ENCODE measurements at places on chromosomes 5 and 9.

- DNase-seq, result no peak
Observed at GRCh38 chr9:88017096-88017495, 42.8 kb upstream of the CDK20 start.

- peak; percentile 3 for DNase-seq
Observed at GRCh38 chr9:347667-348292, 133.1 kb downstream of the DOCK8 start.

DNA sequence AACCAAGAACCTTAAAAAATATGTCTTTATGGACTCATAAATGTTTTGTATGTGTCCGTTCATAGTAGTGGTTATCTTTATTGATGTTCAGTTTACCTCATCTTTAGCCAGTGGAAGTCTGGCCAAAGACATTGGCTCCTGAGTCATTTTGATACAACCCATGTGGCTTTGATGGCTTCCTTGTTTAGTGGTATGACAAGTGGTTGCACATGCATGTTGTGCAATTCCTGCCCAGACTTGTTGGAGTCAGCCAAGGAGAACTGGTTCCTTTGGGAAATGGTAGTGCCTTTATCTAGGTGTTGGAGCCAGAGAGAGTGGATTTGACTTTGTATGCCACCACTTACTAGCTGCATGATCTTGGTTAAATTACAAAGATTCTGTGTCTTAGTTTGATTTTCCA, 94.3 kb downstream of the RPS23 start:
- no peak for DNase-seq

- DNase-seq, result no peak
Observed at GRCh38 chr9:112311497-112311896, 21.9 kb downstream of the PTBP3 start.

- no peak for DNase-seq
Observed at GRCh38 chr5:174733091-174733690, 8.8 kb downstream of the MSX2 start.

GRCh38 chr9:99561509-99561917, 260.2 kb upstream of the NR4A3 start:
- DNase-seq, result no peak

GRCh38 chr5:157197086-157197485, 16.4 kb downstream of the ITK start:
- DNase-seq, result no peak

DNA sequence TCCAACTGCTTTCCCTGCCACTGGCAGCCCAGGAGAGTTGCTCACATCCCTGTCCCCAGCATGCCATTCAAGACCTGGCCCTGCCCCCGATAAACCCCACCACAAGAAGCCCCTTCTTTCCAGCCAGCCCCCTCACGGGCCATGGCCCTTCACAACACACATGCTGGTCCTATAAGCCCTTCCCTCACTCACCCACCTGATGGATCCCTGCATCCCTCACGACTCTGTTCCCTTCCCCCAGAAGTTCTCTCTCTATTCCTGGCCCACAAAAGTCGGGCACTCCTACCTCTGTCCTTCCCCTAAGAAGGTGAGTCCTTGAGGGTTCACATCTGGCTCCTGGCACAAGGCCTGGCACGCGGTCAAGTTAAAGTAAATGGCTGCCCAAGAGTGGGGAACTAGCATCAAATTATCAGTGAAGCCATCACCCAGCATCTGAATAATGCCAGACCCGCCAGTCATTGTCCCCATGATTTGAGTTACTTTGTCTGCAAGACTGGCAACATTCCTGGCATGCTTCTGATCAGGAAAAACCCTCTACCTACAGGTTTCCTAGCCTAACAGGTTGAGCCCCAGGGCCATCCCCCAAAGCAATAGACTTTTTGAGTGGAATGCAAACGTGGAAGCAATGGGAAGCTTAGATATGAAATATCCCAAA, 65.9 kb downstream of the CRB2 start:
- DNase-seq, result no peak

GRCh38 chr5:19855931-19856330, 132.1 kb downstream of the CDH18 start:
- no peak for DNase-seq

DNA sequence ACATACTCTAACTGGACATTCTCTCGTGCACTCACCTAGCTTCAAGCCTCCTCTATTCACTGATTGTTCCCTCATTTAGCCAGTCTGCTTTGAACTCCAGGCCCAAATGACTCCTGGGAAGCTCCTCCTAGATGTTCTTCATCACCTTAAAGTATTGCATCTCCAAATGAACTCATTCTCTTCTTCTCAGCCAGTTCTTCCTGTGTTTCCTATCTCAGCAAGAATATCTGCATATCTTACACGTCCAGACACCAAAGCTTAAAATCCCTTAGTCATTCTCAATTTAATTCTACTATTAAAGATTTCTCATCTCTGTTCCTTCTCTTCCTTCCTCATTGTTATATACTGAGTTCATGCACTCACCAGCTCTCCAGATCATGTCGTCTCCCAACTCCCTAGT, 118.6 kb upstream of the DAB2 start:
- DNase-seq, result no peak

DNA sequence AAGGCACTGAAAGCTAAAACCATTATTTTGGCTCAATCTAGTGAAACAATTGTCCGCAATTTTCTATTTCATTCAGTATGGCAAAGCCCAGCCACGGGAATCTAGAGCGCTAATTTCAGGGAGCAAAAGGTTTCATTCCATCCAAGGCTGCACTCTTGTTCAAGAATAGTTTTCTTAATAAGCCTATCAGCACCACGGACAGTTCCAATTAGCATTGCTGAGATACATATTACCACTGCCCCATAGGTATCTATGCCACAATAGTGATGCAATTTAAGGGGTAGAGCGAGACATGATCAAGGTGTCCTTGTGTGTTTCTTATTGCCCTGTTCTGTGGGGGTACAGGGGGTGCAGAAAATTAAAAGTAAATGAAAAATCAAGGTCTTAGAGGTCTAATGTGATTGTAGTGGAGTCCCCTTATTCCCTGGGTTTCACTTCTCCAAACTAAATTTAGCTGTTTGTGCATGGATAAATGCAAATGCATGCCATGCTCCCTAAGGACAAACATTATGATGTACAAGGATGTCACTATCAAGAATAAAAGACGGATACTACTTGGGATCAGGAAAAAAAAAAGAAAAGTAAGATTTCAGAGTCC, 45.5 kb downstream of the SPOCK1 start:
- no peak for DNase-seq

GRCh38 chr9:118529624-118530214, 825.5 kb downstream of the TLR4 start:
- no peak for DNase-seq

- no peak for DNase-seq
Observed at GRCh38 chr9:12462861-12463260, 230.3 kb upstream of the TYRP1 start.

DNA sequence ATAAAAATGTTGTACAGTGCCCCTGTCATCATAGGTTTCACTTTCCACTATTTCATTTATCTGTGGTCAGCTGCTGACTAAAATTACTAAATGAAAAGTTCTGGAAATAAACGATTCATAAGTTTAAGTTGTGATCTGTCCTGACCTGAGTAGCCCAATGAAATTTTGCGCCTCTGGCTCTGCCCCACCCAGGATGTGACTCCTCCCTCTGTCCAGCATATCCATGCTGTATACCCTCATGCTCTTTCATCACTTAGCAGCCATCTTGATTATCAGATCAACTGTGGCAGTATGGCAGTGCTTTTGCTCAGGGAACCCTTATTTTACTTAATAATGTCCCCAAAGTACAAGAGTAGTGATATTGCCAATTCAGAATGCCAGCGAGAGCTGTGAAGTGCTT, 97.3 kb downstream of the STARD4 start:
- no peak for DNase-seq

DNA sequence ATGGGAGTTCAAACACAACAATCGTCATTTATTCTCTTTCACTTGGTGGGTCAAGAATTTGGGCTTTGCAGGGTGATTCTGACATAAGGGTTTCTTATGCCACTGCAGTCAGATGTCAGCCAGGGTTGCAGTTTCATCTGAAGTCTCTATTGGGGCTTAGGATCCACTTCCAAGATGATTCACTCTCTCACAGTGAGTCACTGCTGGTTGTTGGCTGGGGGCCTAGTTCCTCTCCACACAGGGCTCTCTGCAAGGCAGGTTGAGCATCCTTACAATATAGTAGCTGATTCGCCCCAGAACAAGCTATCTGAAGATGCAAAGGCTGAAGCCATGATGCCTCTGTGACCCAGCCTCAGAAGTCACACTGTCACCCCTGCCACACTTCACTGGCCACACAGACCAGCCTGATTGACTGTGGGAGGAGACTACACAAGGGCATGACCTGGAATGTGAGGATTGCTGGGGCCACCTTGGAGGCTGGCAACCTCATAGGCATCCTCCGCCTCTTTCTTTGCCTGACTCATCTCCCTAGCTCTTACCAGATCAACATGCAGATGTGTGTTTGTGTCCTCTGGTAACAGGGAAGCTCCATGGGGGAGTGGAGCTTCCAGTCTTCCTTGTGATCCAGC, 4.5 kb upstream of the CARD19 start:
- no peak for DNase-seq

DNA sequence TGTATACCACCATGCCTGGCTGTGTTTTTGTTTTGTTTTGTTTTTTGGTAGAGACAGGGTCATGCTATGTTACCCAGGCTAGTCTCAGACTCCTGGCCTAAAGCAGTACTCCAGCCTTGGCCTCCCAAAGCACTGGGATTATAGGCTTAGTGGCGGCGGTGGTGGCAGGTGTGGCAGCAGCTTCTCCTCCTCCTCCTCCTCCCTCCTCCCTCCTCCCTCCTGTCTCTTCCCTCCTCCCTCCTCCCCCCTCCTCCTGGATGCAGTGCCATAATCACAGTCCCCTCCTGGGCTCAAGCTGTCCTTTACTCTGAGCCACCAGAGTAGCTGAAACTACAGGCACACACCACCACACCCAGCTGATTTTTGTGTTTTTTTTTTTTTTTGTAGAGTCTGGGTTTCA, 71.2 kb downstream of the UHRF2 start:
- DNase-seq, result no peak

DNA sequence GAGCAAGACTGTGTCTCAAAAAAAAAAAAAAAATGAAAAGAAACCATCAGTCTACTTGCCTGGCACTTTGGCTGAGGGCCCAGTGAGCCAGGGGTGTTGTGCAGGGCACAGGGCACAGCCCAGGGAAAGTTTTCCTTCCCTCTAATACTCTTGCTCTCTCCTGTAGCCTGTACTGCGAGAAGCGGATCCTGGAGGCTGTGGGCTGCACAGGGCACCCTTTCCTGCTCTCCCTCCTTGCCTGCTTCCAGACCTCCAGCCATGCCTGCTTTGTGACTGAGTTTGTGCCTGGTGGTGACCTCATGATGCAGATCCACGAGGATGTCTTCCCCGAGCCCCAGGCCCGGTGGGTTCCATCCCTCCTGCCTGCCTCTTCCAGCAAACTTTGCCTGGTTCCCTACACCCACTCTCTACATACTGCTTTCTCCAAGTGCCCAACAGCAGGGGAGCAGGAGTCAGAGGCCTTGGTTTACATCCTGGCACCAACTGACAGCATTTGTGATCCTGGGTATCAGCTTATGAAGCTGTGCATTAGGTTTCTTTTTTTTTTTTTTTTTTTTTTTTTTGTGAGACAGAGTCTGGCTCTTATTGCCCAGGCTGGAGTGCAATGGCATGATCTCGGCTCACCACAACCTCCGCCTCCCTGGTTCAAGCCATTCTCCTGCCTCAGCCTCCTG, 7.2 kb downstream of the ZDHHC12 start:
- DNase-seq, result no peak

DNA sequence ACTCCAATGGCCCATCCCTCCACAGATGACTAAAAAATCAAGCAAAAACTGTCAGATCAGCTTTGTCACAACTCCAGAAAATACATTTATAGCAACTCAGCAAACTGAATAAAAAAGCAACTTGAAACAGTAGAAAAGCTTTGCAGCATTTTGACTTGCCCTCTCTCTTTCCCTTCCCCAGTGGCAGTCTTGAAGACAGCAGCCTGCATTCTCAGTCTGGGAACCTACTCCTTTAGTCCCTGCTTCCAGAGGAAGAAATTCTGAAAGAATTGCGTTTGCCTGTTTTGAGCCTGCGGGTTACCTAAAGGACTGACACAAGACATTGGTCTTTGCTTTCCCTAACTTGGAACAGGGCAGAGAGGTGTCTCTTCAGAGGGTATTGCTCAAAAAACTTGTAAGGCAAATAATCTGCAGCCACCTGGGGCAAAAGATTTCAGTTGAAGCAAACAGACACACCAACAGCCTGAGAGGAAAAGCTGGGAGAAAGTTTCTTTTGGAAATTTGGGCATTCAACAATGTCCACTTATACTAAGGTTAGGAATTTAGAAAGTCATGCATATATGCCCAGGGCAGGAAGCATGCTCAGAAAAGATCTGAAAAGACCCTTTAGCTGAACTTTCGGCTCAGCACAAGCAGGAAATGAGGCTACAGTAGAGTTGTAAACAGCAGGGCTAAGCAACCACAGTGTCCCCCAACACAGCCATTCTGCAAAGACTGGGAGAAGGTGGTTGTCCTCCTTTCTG, 15.2 kb upstream of the SLC35D2 start:
- no peak for DNase-seq

DNA sequence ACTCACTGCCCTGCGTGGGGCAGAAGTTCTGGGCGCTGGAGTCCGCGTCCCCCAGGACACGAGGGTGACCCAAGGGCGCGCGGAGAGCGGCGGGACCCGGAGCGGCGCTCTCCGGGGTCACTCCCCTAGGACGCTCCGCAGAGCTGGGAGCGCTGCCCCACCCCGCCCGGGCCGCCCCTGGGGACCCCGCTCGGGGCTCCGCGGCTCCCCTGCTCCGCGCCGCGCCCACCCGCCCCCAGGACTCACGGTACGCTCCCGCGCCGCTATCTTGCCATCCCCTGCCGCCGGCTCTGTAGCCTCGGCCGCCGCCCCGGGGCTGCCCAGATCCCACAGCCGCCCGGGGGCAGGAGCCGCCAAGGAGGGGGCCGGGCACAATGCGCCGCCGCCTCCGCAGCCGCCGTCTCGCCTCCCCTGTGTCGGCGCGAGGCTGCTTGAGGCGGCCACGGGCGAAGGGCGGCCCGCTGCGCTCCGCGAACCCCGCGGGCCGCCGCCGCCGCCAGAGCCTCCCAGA, 303 bp downstream of the LIFR start:
- DNase-seq, result no peak

DNA sequence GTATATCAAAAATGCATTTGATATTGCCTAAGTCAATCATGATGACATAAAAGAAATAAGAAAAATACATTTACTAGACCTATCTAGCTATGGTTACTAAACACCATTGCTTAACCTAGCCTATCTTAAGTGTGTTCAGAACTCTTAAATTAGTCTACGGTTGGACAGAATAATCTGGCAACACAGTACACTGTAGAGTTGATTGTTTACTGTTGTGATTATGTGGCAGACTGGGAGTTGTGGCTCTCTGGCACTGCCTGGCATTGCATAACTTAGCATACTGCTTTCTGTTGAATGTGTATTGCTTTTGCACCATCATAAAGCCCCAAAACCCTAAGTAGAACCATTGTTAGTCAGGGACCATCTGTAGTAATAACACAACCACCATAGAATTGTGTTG, 21.2 kb upstream of the ZFAND5 start:
- no peak for DNase-seq

GRCh38 chr5:2427983-2428382, 323.5 kb downstream of the IRX2 start:
- no peak for DNase-seq

- DNase-seq, result no peak
Observed at GRCh38 chr9:18365651-18366050, 108.3 kb upstream of the ADAMTSL1 start.
